ENCODE measurements at places on chromosomes 2 and 18.
A peak's percentile ranks its signal among the peaks of the same experiment; 100 is the strongest.

GRCh38 chr2:11754700-11755015 is 8.2 kb downstream of the LPIN1 start:
- DNase-seq: no peak

GRCh38 chr2:143175438-143175837 is 46.2 kb downstream of the ARHGAP15 start:
- peak; percentile 30 for DNase-seq

- no peak for DNase-seq
These were observed 64.3 kb downstream of the ACKR3 start for GRCh38 chr2:236633775-236634560.

GRCh38 chr2:159561786-159562185 is 54.6 kb downstream of the BAZ2B start:
- no peak for DNase-seq

- no peak for DNase-seq
These were observed 710 bp downstream of the SEC11C start for GRCh38 chr18:59140302-59140885.

GRCh38 chr2:28716265-28716865 is 35.3 kb upstream of the PPP1CB start:
- DNase-seq: peak; percentile 12

DNA sequence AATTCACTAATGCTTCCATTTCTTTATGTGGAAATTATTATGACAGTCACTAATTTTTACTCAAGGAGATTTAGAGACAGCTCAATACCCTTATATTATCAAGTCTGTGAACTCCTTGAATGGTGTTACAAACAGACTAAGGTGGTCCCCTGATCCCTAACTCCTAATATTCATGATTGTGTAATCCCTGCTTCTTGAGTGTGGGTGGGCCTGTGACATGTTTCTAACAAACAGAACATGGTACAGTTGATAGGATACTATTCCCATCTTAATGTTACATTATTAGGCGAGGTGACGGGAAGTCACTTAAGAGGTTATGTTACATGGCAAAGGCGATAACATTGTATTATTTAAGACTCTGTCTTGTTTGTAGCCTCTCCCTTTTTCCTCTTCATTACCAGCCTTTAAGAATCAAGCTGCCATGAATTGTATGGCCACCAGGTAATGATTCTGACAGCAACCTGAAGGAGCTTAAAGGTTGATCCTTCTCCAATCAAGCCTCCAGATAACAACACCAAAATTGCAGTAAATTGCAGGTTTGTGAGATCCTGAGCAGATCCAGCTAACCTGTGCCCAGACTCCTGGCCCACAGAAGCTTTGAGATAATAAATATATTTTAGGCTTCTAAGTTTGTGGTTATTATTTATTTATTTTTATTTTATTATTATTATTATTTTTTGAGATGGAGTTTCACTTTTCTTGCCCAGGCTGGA is 32.1 kb downstream of the CYTIP start:
- DNase-seq: no peak

GRCh38 chr2:228658998-228659397 is 477.5 kb upstream of the SPHKAP start:
- no peak for DNase-seq

GRCh38 chr2:190506666-190507065 is 27.9 kb downstream of the NEMP2 start:
- DNase-seq: no peak

GRCh38 chr2:161995553-161996016 is 78.4 kb downstream of the DPP4 start:
- no peak for DNase-seq

- no peak for DNase-seq
These were observed 129.6 kb upstream of the SLC1A4 start for GRCh38 chr2:64859312-64860212.

- DNase-seq: peak; percentile 65
These were observed 1.8 kb downstream of the ZCCHC2 start for GRCh38 chr18:62524440-62525200.

DNA sequence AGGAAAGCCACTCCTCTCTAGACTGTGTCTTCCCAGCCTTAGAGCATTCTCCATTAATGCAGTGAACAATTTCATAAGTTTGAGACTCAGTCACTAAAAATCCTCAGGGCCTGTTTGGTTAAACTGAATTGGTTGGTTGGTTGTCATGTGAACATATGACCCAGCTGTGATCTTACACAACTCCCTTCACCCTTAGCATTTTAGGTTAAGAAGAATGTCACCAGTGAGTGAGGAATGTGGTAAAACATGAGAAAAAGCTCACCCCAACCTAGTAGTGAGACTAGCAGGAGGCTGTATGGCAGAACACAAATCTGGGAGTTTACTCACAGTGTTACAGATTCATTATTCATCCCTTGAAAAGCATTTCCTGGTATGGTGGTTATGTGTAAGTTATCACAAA is 32.4 kb downstream of the LHCGR start:
- no peak for DNase-seq

- DNase-seq: no peak
These were observed 73.2 kb upstream of the RAB6C start for GRCh38 chr2:129906139-129906860.

DNA sequence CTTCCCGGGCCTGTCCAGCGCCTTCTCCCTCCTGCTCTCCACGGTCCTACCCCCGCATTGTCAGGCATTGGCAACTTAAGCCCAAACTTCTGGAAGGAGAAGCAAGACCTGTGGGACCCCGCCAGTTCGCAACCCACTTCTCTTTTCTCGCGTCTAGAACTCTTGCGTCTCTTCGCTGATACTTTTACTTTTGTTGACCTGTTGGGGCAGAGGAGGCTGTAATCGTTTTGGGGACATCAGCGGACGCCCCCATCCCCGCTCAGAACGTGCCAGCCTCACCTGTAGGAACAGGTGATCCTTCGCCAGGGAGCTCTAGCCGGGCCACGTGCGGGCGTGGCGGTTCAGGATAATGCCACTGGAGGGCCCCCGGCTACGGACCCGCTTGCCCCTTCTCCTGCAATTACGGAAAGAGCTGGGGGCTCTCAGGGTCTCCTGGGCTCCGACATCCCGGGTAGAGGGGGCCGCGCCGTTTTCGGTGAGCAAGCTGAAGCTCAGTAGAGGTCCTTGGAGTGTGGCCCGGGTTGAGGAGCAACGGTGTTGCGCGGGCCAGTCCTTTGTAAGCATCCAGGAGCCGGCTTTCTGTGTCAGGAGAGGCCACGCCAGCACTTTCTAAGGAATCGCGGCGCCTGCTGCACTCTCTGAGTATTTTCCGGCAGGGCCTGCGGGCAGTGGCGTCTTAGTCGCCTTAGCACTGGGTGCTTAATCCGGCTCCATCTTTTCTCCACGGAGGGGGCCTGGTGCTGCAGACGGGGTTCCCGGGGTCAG is 1.6 kb downstream of the MTCL1 start:
- no peak for DNase-seq

DNA sequence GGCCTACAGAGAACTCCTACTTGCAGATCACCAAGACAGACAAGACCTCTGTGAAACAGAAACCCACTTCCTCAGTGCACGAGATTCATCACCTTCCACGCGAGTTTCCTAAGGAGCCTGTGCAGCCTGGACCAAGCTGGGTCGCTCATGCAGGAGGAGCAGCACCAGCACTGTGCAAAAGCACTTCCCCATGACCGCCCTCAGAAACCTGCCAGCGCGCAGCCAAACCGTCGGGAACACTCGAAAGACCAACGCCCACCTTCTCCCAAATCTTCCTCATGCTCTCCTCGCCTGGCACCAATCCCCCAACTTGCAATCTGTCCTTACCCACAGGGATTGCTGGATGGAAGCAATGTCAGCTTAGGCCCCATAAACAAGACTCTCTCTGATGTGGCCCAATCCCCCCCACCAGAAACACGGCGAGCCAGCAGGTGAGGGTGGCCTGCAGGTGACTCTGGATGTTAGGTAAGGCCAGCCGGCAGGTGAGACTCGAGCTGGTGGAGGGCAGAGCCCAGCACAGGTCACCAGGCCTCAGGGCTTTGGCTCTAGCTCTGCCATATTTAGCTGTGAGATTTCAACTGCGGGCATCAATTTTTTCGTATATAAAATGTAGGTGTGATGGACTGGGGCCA is 69.4 kb downstream of the PXDN start:
- no peak for DNase-seq
